ENCODE measurements at places on chromosomes 2 and 18. TPM values are rescaled to one million over a fixed set of nuclear protein-coding genes. Genes with fewer than 3 reads are reported as not detected.

RBFA gene
- polyA plus RNA-seq = 4.0 TPM

RDH14 gene
- polyA plus RNA-seq = 16.3 TPM

ERICH2 gene
- polyA plus RNA-seq = not detected

CTLA4 gene
- not detected for polyA plus RNA-seq

CACNB4 gene
- polyA plus RNA-seq = 1.9 TPM

SP3 gene
- 54.2 TPM for polyA plus RNA-seq

TTN gene
- under 0.01 TPM for polyA plus RNA-seq

MC2R gene
- not detected for polyA plus RNA-seq

ERCC3 gene
- polyA plus RNA-seq = 16.9 TPM

MERTK gene
- 4.1 TPM for polyA plus RNA-seq

ANKRD44 gene
- 55.7 TPM for polyA plus RNA-seq

TFCP2L1 gene
- not detected for polyA plus RNA-seq

RBMS1 gene
- 89.4 TPM for polyA plus RNA-seq

B3GNT7 gene
- not detected for polyA plus RNA-seq

RFTN2 gene
- polyA plus RNA-seq = not detected

GALNT14 gene
- polyA plus RNA-seq = not detected

MTCL1 gene
- polyA plus RNA-seq = not detected

NYAP2 gene
- polyA plus RNA-seq = not detected

SRD5A2 gene
- not detected for polyA plus RNA-seq

CYP27C1 gene
- not detected for polyA plus RNA-seq

AFTPH gene
- 22.3 TPM for polyA plus RNA-seq

HAAO gene
- polyA plus RNA-seq = 10.5 TPM

INPP1 gene
- polyA plus RNA-seq = 17.8 TPM
